Motor neuron (in vitro differentiated cells): ENCODE measurements at places on chromosomes 7 and 10.
A peak's percentile ranks its signal among the peaks of the same experiment; 100 is the strongest.

- peak; percentile 70 for ATAC-seq
Measured at GRCh38 chr10:123154711-123155505, 706 bp downstream of the BUB3 start.

- ATAC-seq = no peak
Measured at GRCh38 chr10:25974897-25975459, 40.9 kb downstream of the MYO3A start.

- no peak for ATAC-seq
Measured at GRCh38 chr7:4951903-4952636, 6.9 kb downstream of the MMD2 start.

DNA sequence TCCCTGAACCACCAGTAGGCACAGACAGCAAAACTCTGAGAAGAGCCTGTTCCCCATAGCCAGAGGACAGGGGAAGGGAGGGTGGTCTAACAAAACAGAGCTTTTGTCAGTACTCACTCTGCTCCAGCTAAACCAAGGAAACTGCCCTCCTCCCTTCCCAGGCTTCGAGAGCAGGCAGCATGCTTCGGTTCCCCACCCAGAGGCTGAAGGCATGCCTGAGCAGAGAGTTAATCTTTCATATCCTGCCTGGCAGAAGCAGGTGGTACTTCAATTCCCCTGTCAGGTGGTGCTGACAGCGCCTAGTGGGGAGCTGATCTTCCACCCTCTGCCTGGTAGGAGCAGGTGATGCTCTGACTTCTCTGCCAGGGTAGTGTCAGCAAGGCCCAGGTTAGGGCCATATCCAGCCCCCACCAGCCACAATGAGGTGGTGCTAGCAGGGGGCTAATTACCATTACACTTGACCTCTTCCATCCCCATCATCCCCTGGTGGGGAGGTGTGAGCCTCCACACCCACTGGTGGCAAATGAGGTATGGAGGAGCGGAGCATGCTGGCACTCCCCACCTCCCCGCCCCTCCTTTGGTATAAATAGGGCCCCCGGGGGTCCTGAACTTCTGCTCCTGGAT lies 35.1 kb downstream of the SDK1 start:
- ATAC-seq = no peak

DNA sequence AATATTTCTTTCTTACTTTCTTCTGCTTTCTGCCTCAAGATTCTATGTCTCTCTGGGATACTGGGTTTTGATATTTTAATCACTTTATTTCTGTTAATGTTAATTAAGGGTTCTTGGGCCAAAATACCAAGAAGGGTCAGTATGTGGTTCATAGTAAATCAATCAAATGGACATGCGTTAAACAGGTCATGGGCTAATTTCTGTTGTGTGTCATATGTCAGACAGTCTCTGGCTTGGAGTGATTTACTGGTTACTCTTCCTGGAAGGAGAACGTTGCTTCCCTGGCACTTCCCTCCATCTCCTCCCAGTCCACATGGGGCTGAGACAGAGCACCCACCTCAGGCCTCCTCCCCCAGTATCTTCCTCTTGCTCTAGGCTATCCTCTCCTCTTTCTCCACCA lies 489.1 kb downstream of the SUGCT start:
- no peak for ATAC-seq

GRCh38 chr10:86255405-86256251 lies 111.0 kb downstream of the GRID1 start:
- no peak for ATAC-seq

DNA sequence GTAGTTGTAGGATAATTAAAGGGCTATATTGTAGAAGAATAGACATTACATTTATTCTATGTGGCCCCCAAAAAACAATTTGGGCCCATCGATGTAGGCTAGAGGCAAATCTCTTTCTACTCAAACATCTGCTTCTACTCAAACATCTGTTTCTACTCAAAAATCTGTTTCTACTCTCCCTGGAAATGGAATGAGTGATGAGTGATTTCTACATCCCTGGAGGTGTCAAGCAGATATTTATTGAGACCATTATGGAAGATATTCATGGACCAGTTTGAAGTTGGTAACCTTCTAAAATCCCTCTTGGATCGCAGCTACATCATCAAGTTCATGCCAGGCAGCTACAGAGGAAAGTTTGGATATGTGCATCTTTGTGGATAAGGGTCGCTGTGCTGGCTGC lies 5.1 kb upstream of the PLPP4 start:
- no peak for ATAC-seq

DNA sequence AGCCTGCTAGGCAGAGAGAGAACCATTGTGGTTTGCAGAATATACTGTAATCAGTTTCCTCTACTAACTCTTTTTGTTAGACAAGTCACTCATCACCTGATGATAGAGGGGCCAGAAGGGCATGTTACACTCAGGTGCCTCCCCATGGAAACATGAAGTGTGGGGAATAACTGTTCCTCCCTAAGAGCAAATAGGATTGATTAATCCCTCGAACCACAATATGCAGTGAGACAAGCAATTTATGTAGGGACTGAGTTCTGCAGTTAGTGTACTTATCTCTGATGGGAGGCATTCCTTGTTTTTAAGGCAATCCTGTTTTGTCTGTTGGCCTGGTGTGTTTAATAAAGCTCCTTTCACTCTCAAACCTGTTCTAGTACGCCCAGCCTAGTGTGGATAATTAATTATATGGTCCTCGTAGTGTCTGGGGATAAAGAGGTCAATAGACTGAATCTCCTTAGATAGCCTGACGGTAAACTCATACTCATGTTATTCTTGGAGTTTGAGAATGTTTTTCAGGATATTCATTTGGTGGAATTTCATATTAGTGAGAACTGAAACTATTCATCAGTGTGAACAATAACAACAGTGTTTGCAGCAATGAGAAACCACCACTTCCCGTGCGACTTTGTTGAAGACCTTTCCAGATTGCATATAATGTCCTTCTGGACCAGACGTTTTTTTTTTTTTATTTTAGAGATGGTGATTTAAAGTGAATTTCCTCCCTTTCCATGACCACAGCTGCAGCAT lies 344.8 kb upstream of the FZD8 start:
- no peak for ATAC-seq

DNA sequence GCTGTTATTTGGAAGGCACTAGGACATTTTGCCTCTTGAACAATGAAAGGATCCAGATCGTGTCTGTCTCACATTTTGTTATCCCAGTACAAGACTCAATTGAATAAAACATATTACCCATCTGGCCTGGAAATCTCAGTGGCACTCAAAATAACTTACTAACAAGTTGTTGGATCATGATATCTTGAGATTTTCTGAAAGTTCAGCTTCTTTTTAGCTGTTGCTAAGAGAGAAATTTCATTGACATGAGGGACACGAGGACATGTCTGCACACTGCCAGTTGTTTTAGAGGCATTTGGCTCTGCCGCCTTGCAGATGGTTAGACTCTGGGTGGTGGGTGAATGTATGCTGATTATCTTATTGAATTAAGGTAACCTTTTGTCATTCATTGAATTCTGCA lies 41.0 kb downstream of the KAT6B start:
- ATAC-seq = no peak

GRCh38 chr7:91541641-91542040 lies 277.4 kb downstream of the FZD1 start:
- ATAC-seq = no peak

DNA sequence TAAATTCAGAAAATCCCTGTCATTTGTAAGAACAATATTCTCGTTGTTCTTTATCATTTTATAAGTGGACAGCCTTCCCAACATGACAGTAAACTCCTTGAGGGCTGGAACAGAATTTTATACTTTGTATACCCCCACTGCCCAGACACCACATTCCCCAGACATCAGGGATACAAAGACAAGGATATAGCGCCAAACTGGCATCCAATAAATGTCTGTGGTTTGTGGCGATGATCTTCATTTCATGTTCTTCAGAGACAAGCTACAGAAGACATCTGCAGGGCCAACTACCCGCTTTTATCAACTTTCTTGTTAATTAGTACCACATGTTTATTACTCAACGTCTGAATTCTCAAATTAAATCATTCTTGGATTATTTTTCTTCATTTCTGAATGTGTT lies 155.9 kb downstream of the ATE1 start:
- no peak for ATAC-seq

DNA sequence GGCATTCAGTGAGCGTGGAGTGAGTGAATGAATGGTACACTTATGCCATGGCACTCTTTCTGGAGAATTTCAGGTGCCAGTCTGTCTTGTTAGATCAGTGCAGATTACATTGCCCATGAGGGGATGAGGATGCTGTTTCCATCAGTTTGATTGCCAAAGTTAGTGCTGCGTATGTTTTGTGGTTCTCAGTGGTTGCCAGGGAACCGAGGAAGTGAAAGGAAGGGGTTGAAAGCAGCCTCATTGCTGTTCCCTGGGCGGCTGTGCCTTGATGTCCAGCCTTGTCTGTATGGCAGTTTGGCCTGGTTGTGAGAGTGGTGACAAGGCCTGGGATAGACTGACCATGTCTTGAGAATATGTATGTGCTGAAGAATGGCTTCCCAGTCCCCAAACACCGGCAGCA lies 30.2 kb downstream of the WBP1L start:
- no peak for ATAC-seq

GRCh38 chr7:124915242-124915641 lies 14.4 kb downstream of the POT1 start:
- no peak for ATAC-seq

DNA sequence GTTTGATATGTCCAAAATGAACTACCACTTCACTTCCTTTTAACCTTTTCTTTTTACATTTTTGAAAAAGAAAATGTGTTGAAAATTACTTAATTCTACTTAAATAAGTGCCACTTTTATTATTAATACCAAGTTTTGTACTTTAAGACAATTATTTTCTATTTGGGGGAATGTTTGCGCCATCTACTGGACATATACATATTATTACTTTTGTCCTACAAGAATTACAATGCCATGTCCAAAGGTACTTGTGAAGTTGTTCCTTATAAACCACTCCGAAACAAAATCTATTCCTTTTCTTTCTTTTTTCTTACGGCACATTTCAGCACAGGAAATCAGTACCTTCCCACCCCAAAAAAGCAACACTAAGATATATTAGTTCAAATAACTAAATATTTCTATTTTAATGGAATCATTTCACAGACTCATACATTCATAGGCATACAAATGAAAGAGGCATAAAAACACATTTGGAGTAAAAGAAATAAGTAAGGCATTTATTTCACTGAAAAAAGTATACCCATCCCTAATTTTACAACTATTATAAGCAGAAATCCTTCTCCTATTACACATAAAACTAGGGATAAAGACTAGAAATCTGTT lies 169.9 kb downstream of the RNF133 start:
- no peak for ATAC-seq
